ENCODE measurements at places on chromosomes 12 and 14. TPM values are rescaled to one million over a fixed set of nuclear protein-coding genes. Genes with fewer than 3 reads are reported as not detected.

The PLA2G1B gene
- 0.82 TPM for total RNA-seq

The C12orf42 gene
- total RNA-seq: 0.21 TPM

The GALNT16 gene
- 106 TPM for total RNA-seq

The PA2G4 gene
- total RNA-seq: 69.5 TPM

The HOXC13 gene
- not detected for total RNA-seq

The ANO2 gene
- total RNA-seq: 8.8 TPM

- DNase-seq: no peak
Observed at GRCh38 chr14:97572583-97573458, 775.6 kb downstream of the VRK1 start.

DNA sequence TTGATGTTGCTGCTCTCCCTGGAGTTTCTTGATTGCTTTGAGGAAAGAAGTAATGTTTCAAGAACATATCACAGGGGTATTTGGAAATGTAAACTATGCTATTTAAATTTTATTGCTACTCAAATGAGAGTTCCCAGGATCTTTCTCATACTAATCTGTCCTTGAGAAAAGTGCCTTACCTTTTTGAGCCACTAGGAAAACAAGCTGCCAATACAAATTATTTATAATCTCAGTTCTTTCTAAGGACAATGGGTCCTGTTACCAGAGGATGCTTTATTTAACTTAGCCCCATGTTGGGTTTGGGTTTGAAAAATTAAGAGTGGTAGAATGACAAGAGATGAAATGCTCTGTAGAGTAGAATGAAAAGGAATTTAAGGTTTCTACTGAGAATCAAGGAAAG lies 258.2 kb upstream of the PRKD1 start:
- no peak for DNase-seq

DNA sequence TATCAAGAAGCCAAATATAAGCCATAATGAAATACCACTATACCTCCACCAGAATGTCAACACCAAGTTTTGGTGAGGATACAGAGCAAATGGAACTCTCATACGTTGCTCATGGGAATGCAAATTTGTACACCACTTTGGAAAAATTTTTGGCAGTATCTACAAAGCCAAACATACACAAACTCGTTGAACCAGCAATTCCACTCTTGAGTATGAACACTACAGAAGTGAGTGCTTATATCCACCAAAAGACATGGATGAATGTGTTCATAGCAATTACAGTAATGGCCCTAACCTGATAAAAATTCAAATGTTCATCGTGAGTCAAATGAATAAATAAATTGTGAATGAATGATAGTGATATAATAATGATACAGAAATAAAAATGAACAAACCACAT lies 24.8 kb downstream of the C12orf71 start:
- DNase-seq: no peak

DNA sequence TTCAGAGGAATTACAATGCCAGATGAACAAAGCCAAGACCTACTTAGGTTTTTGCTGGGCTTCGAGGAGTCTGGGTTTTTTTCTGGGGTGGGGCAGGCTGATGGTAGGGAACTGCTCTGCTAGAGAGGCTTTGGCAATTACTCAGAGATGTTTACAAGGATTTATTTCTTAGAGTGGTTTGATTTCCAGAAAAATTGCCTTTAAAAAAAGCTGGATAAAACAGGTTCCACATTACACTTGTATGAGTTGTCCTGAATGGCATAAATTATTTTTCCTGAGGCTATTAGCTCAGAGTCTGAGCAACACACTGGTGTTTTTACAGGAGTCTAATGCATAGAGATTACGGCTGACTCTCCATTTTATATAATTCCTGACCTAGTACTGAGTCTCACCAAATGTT lies 118.5 kb upstream of the FRMD6 start:
- DNase-seq: no peak

DNA sequence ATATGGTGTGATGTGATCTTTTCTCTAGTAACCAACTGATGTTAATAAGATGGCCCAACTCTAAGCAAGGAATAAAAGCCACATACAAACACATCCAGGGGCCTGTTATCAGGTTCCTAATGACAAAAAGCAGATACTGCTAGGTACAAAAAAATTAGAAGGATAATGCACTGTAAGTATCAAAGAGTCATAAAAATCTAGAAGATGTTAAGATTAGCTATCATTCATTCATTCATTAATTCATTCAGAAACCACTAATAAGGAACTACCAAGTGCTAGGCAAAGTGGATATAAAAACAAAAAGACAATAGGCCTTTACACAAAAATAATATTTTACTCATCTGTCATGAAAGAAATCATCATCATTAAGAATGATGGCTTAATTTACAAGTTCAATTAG lies 21.6 kb downstream of the ATF7 start:
- no peak for DNase-seq

DNA sequence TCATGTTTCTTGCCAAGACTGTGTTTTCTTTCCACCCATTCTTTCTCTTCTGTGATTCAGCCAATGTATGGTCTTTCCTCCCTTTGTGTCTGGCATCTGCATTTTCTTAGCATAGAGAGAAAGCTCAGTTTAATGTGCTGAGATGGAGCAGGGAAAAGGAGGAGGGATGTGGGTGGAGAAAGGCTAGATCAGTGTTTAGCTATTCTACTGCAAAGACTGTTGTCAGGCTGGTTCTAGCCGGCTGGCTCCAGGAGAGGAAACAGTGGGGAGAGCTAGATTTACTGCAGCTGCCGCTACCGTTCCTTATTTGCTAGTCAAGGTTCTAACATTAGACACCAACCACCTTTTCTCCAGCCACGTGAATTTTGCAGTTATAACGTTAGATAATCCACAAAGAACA lies 5.2 kb upstream of the RIMKLB start:
- DNase-seq: peak; percentile 60

GRCh38 chr12:64713376-64713775 lies 45.8 kb downstream of the GNS start:
- DNase-seq: no peak

GRCh38 chr12:111655356-111655755 lies 30.4 kb downstream of the BRAP start:
- no peak for DNase-seq

DNA sequence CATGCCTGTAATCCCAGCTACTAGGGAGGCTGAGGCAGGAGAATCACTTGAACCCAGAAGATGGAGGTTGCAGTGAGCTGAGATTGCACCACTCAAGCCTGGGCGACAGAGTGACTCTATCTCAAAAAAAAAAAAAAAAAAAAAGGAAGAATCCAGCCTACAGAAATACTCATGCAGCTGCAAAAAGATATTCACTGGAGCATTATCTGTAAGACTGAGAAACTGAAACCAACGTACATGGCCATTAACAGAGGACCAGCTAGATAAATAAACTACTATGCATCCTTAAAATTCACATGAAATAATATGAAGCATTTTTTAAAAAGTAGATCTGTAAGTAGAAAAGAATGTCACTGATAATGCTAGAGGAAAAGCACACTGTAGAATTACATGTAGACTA lies 3.5 kb downstream of the SLC7A7 start:
- DNase-seq: no peak

GRCh38 chr14:87468531-87468930 lies 524.5 kb downstream of the GALC start:
- DNase-seq: no peak

DNA sequence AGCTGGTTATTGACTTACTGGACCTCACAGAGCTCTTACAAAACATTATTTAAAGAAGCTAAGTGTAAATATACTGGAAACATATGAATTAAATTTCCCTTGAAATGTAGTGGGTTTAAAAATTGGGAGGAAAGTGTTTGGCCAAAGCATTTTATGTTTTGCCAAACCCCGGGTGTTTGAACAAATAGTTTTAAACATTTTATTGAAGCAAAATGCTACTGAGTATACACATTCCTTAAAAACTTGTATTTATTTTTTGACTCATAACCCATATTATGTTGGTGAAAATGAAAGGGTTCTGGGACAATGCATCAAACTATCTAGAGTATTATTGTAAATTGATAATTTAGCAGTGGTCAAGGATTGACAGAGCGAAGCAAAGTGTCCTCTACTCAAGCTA lies 1048.5 kb downstream of the SLC6A15 start:
- DNase-seq: no peak

DNA sequence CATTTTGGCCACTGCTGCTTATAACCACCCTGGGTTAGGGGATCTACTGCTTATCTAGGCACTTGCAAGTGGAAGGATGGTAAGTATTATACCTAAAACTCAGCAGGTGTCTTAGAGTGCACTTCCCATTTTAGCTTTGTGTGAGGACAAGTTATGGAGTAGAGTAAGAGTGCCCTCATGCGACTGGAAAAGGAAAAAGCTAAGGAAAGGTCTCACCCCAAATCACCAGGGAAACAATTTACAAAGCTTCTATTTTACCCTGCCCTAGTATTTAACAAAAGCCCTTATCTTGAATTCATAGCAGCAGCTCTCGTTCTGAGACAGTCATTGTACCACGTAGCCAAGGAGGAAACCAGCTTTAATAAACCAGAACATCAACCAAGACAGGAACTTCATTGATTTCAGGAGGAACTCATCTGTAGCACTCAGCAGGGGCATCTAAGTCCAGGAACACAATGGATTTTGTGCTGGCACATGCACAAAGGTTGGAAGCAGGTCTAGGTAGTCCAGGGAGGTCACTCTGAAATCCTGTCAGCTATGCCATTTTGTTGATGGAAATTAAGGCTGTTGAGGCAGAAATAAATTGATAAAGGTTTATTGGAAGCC lies 2.9 kb downstream of the RDH12 start:
- peak; percentile 16 for DNase-seq

DNA sequence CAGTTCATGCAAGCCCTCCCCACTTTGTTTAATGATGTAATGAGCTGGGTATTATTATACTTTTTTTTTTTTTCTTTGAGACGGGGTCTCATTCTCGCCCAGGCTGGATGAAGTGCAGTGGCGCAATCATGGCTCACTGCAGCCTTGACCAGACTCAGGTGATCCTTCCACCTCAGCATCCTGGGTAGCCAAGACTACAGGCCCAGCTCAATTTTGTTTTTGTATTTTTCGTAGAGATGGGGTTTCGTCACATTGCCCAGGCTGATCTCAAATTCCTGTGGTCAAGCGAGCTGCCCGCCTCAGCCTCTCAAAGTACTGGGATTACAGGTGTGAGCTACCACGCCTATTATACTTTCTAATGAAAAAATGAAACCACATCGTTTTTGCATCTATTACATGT lies 4.5 kb upstream of the DCAF11 start:
- DNase-seq: no peak

DNA sequence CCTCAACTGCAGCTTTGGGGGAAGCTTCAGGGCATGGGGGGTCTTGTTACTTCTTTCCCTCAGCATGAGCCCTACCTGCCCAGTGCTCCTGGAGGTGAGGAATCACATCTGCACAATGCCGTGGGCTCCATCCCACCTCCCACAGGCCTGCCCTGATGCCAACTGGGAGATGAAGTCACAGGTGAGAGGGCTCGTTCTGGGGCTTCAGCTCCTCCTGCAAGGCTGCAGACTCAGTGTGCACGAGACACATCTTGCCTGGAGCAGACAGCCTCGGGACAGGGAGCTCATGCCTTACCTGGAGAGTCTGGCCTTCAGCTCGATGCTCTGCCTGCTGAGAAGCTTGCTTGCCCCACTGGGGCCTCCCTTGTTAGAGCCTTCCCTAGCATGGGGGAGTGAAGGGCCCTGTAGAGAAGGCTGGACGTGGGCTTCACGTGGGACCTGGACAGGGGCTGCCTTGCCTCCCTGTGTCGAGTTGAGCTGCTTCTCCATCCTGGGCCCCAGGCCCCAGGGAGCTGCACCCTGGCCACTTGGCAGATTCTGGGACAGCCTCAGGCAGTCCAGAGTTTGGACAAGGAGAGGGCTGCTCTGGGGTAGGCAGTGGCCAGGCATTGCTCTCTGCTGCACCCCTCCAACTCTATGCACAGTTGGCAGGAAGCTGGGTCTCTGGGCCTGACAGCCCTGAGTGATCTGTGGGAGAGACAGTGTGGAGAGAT lies 171.4 kb downstream of the KIF26A start:
- DNase-seq: no peak

DNA sequence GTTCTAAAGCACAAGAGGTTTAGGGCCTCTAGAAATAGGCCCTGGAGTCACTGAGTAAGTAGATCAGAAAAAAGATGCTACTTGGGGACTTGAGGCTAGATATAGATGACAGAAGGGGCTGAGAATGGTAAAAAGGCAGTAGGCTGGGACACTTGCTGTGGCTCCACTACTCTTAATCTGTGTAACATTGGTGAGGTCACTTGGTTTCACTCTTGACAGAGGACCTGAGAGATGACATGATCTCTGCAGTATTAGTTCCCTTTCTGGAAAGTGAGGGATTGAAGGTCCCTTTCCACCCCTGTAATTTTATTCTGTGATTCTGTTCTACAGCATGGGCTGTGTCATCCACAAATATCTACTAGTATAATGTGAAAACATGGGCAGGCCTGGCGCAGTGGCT lies 39.7 kb downstream of the MAPKAPK5 start:
- DNase-seq: no peak

DNA sequence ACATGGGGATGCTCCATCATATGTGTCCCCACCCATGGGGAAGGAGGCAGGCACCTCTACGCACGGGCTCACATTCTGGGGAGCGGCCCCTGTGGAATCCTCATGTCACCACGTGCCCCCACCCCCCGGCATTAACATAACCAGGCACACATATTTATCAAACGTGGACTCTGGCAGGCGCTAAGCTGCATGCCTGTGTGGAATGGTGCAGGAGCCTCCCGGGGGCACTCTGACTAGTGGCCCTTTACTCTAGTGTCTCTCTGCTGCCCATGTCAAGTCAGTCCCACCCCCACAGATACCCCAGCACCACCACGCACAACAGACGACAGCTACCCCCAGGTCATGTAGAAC lies 66.1 kb downstream of the CCDC88C start:
- DNase-seq: no peak

DNA sequence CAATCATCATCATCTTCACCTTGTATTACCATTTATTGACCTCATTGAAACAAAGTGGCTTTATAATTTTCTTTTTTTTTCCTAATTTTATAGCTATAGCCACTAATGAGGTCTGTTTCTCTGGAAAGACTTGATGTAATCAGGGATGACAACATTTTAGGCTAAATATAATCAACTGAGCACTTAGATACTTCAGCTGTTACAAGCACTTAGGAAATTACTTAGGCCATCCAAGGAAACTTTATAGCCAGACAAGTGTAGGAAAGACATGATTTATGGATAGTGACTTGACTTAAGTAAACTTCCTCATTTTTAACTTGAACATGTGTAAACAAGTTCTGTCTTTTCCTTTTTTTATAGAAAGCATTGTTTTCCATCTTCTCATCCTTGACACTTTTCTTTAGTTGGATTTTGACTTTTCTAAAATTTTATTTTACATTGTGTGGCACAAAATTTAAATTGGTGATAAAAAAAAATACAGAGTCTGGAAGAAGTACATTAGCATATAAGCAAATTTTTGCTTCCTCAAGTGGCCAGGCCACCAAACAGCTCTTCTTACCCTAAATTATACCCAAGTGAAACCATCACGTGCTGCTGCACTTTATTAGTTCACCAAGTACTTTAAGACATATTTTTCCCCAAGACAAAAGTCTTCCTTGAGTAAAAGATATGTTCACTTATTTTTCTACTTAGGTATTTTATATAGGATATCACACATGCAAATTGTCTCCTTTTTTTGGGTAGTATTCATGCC lies 15.1 kb downstream of the CPNE8 start:
- DNase-seq: no peak
